ENCODE measurements at places on chromosomes 13 and 19. TPM values are rescaled to one million over a fixed set of nuclear protein-coding genes. Genes with fewer than 3 reads are reported as not detected.

KLK14 gene
- not detected for total RNA-seq

OVOL3 gene
- not detected for total RNA-seq

DNA sequence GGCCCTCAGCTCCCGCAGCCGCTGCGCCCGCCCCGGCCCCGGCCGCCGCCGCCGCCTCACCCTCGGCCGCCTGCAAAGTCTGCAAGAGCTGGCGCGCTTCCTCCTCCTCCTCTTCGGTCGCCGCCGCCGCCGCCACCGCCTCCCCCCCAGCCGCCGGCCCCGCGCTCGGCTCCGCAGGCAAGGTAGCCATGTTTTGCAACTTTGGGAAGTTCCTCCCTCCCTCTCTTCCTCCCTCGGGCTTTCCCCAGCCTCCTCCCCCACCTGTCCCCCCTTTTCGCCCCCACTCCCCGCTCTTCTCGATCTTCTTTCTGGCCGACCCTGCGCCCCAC lies 433 bp downstream of the SIX5 start:
- no peak for DNase-seq

DNA sequence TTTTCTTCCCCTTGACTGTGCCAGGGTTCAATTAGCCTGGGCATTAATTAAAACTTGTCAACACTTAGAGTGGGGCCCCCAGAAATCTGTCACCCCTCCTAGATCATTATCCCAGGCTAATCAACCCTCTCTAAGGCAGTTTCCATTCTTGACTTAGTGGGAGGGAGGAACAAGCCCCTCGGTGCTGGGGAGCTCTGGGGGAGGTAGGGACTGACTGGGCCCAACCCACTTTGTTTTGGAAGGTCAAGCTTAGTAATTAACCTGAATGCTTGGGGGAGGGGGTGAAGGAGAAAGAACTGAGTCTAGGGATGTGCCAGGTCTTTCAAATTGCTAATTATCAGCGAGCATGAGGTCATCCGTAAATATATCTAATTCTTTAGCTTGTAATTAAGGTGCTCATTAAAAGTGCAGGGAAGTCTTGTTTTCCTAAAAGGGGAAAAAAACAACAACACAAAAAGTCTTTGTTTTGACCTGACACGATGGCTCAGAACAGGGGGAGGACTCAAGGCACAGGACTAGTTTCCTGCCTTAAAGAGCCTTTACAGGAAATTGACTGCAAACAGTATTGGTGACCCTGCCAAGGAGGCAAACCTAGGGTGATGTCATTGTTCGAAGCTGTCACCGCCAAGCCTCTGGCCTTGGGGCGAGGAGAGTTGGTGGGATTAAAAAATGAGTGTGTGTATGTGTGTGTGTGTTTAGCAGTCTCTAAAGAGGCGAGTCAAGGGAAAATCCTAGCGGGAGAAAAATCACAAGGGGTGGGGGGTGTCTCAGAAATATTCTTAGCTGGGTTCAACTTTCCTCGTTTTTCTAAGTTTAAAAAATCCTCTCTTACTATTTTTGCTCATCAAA lies 19.4 kb downstream of the ACTN4 start:
- DNase-seq: peak; percentile 65

GRCh38 chr19:46618670-46619231 lies 6.1 kb downstream of the PTGIR start:
- no peak for DNase-seq

DNA sequence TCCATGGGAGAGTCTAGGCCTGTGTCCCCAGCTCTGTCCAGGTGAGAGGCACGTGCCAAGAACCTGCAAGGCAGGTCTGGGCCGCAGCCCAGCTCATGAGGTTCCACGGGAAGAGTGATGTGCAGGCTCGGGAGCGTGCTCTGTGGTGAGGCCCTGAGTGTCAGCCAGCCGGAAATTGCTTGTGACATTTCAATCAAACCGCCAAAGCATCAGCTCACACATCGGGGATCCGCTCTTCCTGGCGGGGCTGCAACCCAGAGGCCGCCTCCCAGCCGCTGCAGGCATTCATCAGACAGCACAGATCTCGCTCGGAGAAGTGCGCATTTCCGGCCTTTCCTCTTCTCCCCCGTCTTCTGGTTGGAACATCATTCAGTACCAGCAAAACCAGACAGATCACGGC lies 109.3 kb downstream of the KDM4B start:
- no peak for DNase-seq

GRCh38 chr19:55391702-55392615 lies 6.2 kb downstream of the RPL28 start:
- peak; percentile 46 for DNase-seq

DNA sequence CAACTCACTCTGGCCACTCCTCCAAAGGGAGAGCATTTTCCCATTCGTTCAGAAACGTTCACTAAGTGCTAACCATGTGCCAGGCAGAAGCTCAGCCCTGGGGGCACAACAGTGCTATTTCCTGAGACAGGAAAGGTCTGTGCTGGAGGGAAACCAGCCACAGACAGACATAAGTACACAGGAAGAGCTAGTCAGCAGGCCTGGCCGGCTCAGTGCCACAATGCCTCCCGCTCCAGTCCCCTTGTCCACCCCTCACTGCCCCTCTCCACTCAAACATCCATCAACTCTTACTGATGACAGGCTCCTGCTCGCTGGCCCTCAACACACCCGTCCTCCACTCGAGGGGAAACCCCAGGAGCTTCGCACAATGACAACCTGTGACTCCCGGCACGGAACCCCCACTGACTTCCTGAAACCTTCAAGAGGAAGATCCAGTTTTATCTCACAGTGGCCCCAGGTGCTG lies 11.3 kb upstream of the PLA2G4C start:
- peak; percentile 65 for DNase-seq

DNA sequence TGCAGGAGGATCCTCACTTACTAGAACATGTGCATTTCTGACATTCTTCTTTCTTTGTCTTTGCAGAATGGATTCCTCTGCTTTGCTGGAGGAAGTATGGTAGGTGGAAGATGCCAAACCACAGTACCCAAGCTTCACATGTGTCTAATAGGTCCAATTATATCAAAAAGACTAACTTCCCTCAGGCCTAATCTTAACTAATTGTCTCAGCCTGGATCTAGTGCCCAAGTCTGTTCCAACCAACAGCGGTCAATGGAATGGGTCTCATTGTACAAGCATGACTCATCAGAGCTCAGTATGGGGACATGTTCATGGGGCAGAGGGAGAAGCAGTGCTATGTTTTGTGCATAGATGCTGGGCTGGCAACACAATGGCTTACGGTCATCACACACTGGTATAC lies 81.6 kb upstream of the CSNK1A1L start:
- no peak for DNase-seq
